ENCODE measurements at places on chromosomes 7 and 10. TPM values are rescaled to one million over a fixed set of nuclear protein-coding genes. Genes with fewer than 3 reads are reported as not detected.

CDC14C gene
- total RNA-seq, result not detected

GRCh38 chr7:154783281-154783909, 219.5 kb downstream of the PAXIP1 start:
- H3K4me1 ChIP-seq, result no peaks in the 10 kb centered on the region
- no peaks in the 10 kb centered on the region for H3K27me3 ChIP-seq
- H3K36me3 ChIP-seq, result no peaks in the 10 kb centered on the region
- no peak overlapping the region for H3K4me3 ChIP-seq

DNA sequence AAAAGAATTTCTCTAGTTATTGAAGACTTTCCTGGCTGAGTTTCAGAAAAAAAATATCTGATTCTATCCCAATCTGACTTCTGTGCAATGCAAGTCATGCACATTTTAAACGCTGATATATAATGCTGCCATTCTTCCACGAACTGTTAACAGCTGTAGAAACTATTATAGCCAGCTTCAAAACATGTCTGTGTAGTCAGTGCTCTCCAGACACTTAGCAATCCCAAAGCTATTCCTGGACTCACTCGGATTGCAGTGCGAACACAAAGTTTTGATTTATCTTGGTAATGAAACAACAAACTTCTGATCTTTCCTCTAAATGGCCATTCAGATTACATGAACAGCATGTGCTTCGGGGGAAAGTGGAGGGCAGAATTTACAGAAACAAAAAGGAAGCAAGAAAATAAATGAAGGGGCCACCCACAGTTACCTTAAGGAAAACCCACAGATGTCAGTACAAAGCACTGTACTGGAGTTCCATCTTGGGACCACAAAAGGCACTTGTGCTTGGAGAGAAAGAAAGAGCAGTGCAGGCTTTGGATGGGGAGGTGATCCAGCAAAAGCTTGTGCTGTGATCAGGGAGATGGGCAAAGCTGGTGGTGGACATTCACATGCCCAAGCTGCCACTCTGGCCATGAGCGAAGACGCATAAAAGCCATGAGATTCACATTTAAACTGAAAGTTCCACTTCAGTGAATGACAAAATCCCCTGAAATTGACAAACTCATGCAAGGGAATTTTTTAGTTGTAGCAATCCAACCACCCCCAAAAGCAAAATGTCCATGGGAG, 32.1 kb upstream of the ADO start:
- no peaks in the 10 kb centered on the region for H3K4me1 ChIP-seq
- H3K4me3 ChIP-seq, result no peak overlapping the region
- no peak for DNase-seq

DNA sequence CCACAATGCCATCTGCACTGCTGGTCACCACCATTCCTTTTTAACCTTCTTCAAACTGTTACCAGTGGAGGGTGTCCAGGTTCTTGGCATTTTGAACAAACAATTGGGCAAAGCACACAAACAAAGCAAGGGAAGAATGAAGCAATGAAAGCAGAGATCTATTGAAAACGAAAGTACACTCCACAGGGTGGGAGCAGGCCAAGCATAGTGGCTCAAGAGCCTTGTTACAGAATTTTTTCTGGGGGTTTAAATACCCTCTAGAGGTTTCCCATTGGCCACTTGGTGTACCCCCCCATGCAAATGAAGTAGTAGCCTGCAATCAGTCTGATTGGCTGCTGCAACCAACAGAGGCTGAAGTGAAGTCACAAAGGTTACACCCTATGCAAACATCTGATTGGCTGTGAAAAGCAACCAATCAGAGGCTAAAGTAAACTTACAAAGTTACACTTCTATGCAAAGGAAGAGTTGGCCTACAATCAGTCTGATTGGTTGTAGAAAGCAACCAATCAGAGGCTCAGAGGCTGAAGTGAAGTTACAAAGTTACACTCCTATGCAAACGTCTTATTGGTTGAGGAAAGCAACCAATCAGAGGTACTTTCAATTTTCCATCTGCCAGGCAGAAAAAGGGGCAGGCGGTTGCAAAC, 103.2 kb upstream of the WAC start:
- no peak overlapping the region for H3K27ac ChIP-seq
- no peaks in the 10 kb centered on the region for H3K27me3 ChIP-seq
- no peaks in the 10 kb centered on the region for H3K4me1 ChIP-seq
- H3K36me3 ChIP-seq, result no peaks in the 10 kb centered on the region
- peak; percentile 61 for DNase-seq
- H3K4me3 ChIP-seq, result no peak overlapping the region

CDK14 gene
- 100 TPM for total RNA-seq

DNA sequence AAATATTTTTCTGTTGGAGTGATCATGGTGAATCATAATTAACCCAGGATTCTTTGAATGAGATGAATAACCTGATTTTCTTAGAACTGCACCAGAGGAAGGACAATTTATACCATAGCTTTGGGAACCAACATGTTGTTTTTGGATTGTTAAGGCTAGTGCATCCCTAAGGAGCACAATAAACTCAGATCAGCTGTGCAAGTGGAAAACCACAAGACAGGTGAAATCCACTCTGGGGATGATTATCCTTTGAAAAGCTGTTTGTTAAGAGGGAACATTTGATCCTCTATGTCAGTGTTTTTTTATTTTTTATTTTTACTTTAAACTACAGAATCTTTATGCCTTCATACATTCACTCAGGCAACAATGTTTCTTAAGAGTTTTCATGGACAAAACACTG, 232.1 kb upstream of the PCLO start:
- no peak overlapping the region for H3K27ac ChIP-seq
- no peaks in the 10 kb centered on the region for H3K27me3 ChIP-seq
- no peaks in the 10 kb centered on the region for H3K4me1 ChIP-seq
- H3K36me3 ChIP-seq, result no peaks in the 10 kb centered on the region
- no peak overlapping the region for H3K4me3 ChIP-seq
- DNase-seq, result no peak

DNA sequence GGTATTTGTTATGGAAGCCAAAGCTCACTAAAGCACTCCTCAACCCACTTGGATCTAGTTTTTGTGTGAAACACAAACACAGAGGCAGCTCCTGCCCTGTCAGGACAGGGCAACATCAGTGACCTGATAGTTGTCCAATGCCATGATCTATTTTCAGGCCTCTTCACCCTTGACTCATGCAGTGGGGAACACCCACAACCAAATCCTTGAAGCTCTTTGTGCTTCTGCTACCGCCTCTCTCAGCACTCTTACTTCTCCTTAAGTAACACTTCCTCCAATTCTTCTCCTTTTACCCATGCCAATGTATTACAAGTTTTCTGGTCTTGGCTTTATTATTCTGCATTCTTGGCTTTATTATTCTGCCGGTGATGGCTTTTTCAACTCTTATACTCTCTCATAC, 425.3 kb downstream of the INHBA start:
- H3K36me3 ChIP-seq, result no peaks in the 10 kb centered on the region
- H3K27me3 ChIP-seq, result no peaks in the 10 kb centered on the region
- DNase-seq, result no peak
- H3K4me1 ChIP-seq, result no peaks in the 10 kb centered on the region
- no peak overlapping the region for H3K27ac ChIP-seq
- no peak overlapping the region for H3K4me3 ChIP-seq

HOGA1 gene
- total RNA-seq, result not detected

DNA sequence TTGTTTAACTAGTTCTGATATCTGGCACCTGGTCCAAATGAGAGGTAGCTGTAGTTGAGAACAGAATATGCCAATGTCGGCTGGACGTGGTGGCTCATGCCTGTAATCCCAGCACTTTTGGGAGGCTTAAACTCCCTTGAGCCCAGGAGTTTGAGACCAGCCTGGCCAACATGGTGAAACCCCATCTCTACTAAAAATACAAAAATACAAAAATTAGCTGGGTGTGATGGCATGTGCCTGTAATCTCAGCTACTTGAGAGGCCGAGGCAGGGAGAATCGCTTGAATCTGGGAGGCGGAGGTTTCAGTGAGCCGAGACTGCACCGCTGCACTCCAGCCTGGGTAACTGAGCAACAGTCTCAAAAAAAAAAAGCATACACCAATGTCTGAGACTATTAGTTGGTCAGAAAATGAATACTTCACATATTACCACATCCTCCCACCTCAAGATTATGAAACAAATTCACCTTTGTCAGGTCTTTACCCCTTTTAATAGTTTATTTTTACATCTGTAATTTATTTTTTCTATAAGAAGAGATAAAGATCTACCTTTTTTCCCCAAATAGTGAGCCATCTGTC, 38.8 kb downstream of the EPC1 start:
- no peaks in the 10 kb centered on the region for H3K4me1 ChIP-seq
- DNase-seq, result no peak
- no peak overlapping the region for H3K4me3 ChIP-seq
- H3K27me3 ChIP-seq, result no peaks in the 10 kb centered on the region

ICA1 gene
- total RNA-seq, result not detected

GRCh38 chr7:157005456-157006204, 4.8 kb downstream of the MNX1 start:
- H3K27ac ChIP-seq, result no peak overlapping the region
- no peaks in the 10 kb centered on the region for H3K27me3 ChIP-seq
- no peak for DNase-seq

KCNH2 gene
- 0.11 TPM for total RNA-seq

GRCh38 chr7:18458830-18459229, 36.7 kb upstream of the HDAC9 start:
- no peak overlapping the region for H3K4me3 ChIP-seq
- H3K4me1 ChIP-seq, result peaks cover 19% of the 10 kb centered on the region
- no peaks in the 10 kb centered on the region for H3K36me3 ChIP-seq
- no peak for DNase-seq
- no peak overlapping the region for H3K27ac ChIP-seq

DNA sequence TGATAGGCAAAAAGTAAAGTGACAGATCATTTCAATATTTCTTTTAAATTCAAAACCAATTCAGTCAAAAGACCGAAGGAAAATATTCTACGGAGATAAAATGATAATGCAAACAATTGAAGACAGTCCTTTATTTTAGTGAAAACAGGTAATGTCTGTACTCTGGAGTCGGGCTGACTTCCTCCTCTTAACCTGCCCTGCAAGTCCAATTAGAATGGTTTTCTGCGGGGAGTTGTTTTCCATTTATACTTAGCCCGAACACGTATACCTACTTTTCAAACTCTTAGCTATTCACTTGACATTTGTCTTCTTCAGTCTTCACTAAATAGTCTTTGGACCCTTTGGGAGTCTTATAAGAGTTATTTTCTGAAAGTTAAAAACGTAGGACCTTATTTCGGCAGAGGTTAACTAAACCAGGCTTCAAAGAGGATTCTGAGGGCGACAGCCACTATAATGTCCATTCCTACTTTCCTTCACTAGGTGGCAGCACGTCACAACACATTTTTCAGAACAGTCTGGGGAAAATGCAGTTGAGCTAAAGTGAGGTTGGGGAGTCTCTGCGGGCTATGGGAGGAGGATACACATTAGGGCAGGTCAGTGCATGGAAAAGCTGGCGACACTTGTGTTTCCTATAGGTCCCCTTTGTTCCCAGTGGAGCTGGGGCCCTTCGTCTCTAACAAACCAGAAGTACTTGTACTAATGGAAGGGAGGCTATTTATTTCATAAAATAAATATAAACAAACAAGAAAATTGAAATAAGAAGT, 472.0 kb downstream of the KCNMA1 start:
- DNase-seq, result peak; percentile 82
- no peaks in the 10 kb centered on the region for H3K27me3 ChIP-seq
- H3K27ac ChIP-seq, result no peak overlapping the region
- H3K4me3 ChIP-seq, result no peak overlapping the region
- H3K36me3 ChIP-seq, result no peaks in the 10 kb centered on the region

- H3K36me3 ChIP-seq, result no peaks in the 10 kb centered on the region
- H3K27ac ChIP-seq, result no peak overlapping the region
- H3K4me1 ChIP-seq, result no peaks in the 10 kb centered on the region
- H3K4me3 ChIP-seq, result no peak overlapping the region
Measured at GRCh38 chr10:86204421-86205305, 161.9 kb downstream of the GRID1 start.

DNA sequence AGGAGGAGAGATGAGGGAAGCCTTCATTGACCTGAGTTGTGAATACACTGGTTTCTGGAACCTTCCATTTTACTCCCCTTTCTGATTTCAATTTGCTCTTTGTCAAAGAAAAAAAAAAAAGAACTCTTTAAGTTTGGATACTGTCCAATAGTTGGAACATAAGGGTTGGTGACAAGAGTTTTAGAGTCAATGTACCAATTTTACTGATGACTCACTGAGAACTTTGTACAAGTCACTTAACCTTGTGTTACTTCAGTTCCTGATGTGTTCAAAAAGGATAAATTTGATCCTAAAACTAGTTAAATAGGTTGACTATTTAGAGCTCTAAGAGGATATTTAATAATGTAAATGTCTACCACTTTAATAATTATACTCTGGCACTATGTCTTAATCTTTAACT, 4.1 kb upstream of the CDK14 start:
- H3K36me3 ChIP-seq, result no peaks in the 10 kb centered on the region
- no peak overlapping the region for H3K4me3 ChIP-seq
- H3K27me3 ChIP-seq, result no peaks in the 10 kb centered on the region

DNA sequence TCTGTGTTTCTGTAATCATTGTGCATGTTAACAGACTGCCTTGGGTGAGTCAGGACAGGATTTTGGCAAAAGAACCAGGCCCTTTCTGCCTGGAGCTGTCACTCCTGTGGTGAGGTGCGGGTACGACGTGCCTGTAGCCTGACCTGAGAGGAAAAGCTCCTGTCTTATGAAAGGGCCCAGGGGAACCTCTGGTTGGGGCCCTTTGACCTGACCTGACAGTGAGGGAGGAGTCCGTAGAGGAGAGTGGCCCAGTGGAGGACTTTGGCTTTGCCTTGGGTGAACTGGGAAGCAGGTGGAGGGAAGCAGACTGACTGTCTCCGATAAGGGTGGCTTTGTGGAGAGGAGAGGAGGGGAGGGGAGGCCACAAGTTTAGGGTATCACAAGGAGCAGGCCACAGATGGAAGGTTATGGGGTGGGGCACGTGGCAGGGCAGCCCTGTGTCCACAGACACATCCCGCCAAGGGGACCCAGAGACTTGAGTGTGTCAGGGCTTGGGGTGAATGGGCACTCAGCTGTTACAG, 6.9 kb downstream of the PFKP start:
- DNase-seq, result no peak
- peaks cover 31% of the 10 kb centered on the region for H3K4me1 ChIP-seq
- H3K27ac ChIP-seq, result no peak overlapping the region
- H3K4me3 ChIP-seq, result no peak overlapping the region

KIAA1549 gene
- total RNA-seq, result not detected

MYOZ1 gene
- not detected for total RNA-seq

DNA sequence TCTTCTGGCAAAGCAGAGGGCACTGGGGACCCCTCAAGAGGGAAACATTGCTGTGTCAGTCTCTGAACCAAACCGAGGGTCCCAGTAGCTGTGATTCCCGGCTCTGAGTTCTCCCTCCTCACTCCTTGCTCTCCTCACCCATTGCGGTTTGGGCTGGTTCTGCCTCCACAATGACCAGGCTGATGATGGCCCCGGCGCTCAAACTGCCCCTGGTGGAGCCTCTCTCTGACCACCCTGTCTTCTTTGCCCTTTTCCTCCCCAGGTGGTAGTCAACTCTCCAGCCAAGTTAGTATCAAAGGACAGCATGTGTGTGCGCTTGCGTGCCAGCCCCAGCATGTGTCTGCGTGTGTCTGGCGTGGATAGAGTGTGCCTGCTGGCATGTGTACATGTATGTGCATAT, 17.1 kb downstream of the LDB3 start:
- DNase-seq, result no peak
- no peak overlapping the region for H3K27ac ChIP-seq
- H3K4me3 ChIP-seq, result no peak overlapping the region
- no peaks in the 10 kb centered on the region for H3K36me3 ChIP-seq
- H3K4me1 ChIP-seq, result peaks cover 16% of the 10 kb centered on the region

All from Karpas-422 (cell line).